ENCODE measurements at places on chromosomes 6 and 20.

DNA sequence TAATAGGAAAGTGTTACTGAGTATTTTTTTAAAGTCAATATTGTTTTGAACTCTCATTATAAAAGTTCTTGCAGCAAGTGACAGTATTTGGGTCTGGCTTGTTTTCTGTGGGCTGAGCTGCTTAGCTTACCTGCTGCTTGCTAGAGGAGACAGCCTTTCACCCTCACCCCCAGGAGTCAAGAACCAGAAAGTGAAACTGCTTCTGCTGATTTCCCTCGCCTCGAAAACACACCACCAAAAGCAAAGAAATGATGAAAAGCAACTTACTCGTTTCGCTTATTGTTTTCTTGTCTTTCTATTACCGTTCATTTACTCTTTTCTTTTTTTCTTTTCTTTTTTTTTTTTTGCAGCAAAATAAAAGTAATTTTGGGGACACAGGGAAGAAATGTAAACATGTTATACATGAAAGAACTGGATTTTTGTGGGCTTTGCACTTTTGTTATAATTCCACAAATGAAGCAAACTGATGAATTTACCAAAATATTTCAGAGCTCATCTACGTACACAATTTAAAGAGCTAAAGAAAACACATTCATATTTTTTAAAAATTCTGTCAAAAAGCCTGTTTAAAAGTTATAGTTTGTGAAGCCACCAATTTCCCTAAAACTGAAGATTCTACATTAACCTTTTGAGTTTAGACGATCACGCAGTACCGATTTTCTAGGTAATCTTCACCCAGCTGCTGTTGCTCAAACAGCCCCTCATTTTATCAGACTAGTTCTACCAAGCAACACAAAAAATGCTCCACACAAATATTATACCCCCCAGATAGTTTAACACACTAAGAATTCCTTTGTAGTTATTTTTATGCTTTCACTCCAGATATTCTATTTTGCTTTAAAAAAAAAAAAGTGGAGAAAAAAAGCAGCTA, 1.7 kb downstream of the SCML4 start:
- peak; percentile 78 for DNase-seq

DNA sequence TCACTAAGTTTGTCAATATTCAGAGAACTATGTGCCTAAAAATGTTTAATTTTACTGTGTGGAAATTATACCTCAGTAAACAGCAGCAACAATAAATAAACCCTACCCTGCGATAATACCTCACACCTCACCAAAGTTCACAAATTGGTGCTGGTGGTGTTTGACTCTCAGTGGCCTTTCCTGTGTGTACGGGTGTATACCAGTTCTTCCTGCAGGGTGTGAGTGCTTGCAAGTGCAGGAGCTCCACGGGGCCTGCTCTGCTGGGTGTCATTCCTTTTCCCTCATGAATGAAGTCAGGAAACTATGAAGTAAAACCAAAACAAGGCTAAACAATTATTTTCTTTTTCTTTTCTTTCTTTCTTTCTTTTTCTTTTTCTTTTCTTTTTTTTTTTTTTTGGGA, 4.1 kb upstream of the ENPP5 start:
- no peak for DNase-seq

DNA sequence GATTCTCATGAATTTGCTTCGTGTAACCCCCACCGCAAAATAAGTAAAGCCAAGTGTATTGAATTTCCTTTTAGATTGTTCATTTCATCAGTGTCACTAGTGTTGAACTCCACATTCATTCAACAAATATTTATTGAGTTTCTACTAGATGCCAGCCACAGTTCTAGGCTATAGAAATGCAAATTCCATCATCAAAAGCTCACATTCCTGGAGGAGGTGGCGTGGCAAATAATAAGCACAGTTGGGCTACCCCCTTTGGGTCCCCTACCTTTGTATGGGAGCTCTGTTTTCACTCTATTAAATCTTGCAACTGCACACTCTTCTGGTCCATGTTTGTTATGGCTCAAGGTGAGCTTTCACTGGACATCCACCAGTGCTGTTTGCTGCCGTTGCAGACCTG, 12.7 kb upstream of the ME1 start:
- no peak for DNase-seq

DNA sequence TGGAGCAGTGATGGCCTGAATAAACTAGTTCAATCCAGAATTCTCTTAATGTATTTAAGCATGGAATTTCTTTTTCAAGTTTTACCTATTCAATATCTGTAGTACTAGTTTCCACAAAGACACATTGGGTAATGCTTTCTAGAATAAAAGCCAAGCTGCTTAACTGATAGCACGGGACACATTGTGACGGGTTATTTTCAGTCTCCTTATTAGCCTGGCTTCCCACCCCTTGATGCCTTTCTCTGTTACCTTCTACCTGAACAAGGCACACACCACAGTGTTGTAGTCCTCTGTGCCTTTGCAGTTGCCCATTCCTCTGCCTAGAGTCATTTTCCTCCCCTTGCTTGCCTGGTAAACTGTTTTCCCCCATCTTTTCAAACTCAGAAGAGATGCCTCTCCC, 139.1 kb downstream of the HDGFL1 start:
- no peak for DNase-seq

GRCh38 chr6:14584450-14584849, 466.9 kb downstream of the CD83 start:
- DNase-seq: no peak

DNA sequence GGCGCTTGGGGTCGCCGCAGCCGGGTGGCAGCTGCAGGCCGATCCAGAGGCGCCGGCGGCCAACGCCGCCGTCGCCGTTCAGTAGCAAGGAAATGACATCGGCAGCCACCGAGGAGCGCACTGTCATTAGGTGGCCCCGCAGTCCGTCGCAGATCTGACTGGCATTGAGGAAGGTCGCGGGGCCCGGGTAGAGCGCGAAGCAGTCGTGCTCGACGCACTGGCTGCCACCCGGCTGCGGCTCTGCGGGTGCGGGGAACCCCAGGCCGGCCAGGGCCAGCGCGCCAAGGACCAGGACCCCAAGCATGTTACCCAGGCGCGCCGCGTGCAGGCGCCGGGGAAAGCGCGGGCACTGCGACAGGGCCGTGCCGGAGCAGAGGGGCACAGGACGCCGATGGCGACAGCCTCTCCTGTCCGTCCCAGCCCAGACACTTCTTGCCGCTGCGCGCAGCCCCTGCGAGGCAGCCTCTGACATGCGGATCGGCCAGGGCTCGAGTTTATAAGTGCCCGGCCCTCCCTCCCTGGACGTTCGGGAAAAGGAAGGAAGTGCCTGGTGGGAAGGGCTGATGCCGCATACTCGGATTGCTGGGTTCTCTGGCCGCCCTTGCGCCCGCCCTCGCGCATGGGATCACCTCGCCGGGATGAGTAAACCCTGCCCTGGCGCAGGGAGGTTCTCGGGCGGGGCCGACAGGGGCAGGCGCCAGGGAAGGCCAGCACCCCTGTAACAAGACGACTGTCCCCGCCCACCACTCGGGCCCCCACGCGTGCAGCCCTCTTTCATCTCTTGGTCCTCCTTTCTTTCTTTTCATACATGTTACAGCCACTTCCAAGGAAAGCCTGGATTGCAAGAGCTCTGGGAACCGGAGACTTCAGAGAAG, at the start of gene THBD:
TSS of gene THBD (minus strand) at position 472 of the 875 bp plus-strand sequence. CDS start at position 304, 168 bp downstream.
- no peak for DNase-seq

GRCh38 chr20:46142124-46142523, 24.0 kb downstream of the CD40 start:
- no peak for DNase-seq

DNA sequence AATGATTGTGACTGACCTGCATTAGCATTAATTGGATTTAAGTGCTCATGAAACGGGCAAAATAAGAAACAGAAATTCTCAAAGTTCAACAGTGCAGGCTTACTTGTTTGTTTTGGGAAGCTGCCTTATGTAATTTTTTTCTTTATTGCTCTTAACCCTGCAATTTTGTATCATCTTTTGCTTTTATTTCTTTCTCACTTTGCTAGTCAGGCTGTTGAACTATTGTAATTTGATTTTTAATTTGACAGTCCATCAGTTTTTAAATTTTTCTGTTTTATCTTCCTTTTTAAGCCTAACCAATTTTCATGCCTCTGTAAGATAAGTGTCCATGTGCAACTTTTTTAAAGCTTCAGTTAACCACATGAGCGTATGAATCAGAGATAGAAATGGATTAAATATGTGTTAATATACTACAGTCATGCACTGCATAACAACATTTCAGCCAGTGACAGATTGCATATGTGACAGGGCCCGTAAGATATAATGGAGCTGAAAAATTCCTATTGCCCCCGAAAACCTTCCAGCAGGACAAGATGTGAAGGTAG, 44.6 kb downstream of the PEX7 start:
- no peak for DNase-seq

DNA sequence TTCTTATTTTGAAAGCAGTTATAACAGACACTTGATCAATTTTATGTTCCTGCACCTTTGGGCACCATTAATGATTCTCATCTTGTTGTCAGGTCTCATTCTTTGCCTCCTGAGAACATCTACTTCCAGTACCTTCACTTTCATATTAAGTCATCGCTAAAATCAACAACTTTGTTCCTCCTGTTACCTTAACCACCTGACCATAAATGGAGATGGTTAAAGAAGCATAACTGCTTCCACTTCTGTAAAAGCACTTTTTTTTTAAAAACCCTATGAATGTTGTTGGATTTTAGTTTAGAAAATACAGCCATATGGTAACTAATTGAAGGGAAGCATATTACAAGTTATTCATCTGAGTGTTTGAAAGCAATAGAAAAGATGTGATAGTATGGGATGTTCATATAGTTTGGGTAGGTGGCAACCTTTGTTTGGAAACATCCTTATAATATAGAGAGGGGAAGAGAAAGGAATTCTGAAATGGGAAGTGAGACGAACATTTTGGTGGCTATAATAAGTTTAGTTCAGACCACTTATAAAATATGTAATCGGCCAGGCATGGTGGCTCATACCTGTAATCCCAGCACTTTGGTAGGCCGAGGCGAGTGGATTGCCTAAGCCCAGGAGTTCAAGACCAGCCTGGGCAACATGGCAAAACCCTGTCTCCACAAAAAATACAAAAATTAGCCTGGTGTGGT, 53.9 kb downstream of the AFG1L start:
- DNase-seq: no peak

GRCh38 chr20:7090811-7091210, 323.3 kb downstream of the BMP2 start:
- DNase-seq: no peak

- no peak for DNase-seq
These were observed 12.2 kb upstream of the SLC17A2 start for GRCh38 chr6:25942561-25943147.

- no peak for DNase-seq
These were observed 210.1 kb upstream of the CCN2 start for GRCh38 chr6:132161283-132161682.

DNA sequence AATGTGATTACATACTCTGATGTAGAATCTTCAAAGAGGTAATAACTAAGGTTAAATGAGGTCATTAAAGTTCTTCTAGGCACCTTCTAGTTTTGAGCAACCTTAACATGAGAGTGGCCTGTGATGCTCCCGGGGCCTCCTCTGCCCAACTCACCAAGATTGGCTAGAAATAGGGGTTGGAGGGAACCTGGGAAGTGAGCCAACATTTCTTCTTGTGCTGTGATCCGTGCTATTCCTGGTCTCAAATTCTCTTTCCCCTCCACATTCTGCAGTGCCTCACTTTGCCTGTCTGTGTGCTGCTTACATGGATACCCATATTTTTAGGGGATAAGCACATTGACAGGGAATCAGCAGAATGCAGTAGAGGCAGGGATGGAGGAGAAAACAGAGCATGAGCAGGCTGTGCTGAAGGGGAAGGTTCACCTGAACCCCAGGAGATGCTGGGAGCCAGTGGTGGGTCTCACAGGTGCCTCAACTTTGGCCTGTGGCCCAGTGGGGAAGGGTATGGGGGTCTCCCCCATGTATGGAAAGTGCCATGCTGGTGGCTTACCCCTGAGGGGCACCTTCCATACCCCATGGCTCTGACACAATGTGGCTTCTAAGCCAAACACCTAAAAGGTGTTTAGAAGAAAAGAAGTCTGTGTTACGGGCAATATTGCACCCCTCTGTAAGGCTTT, 164.7 kb upstream of the CHD6 start:
- no peak for DNase-seq

GRCh38 chr6:6968731-6969552, 138.8 kb upstream of the RREB1 start:
- DNase-seq: no peak

All from CD4-positive, alpha-beta T cell treated with Interleukin-6 for 4 hours (primary cell).